CD14-positive monocyte (primary cell): ENCODE measurements at places on chromosomes 11 and 22. TPM values are rescaled to one million over a fixed set of nuclear protein-coding genes. Genes with fewer than 3 reads are reported as not detected.
A peak's percentile ranks its signal among the peaks of the same experiment; 100 is the strongest.

DNA sequence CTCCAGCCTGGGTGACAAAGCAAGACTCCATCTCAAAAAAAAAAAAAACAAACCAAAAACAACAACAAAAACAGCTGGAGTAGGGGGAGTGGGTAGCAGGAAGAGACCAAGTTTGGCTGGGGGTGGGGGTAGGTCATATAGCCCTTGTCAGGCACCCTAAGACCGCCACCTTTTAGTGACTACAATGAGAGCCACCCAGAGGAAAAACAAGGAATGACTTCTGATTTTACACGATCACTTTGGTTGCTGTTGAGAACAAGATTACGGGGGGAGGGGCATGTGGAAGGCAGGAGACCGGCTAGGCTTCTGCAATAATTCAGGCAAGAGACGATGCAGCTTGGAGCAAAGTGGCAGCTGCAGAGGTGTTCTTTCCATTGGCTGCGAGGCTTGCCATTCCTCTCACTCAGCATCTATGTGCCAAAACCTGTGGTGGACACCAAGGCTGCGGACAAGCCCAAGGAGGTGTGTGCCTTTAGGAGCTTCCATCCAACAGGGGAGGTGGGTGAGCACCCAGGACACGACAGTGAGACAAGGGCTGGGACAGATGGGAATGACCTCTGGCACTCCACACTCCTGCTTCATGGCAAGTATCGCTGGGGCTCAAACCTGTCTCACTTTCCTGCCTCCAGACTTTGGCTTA, 1.7 kb downstream of the RPS19BP1 start:
- no peaks in the 10 kb centered on the region for H3K27me3 ChIP-seq
- H3K4me1 ChIP-seq = peaks cover 63% of the 10 kb centered on the region
- H3K36me3 ChIP-seq = peaks cover 31% of the 10 kb centered on the region
- peak; percentile 29 for DNase-seq
- H3K27ac ChIP-seq = no peak overlapping the region

- no peaks in the 10 kb centered on the region for H3K27me3 ChIP-seq
- no peak for DNase-seq
- no peak overlapping the region for H3K27ac ChIP-seq
- no peaks in the 10 kb centered on the region for H3K4me1 ChIP-seq
- peaks cover 63% of the 10 kb centered on the region for H3K36me3 ChIP-seq
- H3K4me3 ChIP-seq = no peak overlapping the region
Observed at GRCh38 chr11:117279711-117280376, 11.3 kb upstream of the BACE1-AS start.

GRCh38 chr11:47361419-47361818, 8.9 kb upstream of the MYBPC3 start:
- H3K4me1 ChIP-seq = peaks cover 74% of the 10 kb centered on the region
- peak overlapping the region; percentile 71 for H3K27ac ChIP-seq
- no peak for DNase-seq
- H3K36me3 ChIP-seq = peaks cover 81% of the 10 kb centered on the region

TXN2 gene
- 140 TPM for polyA plus RNA-seq

DNA sequence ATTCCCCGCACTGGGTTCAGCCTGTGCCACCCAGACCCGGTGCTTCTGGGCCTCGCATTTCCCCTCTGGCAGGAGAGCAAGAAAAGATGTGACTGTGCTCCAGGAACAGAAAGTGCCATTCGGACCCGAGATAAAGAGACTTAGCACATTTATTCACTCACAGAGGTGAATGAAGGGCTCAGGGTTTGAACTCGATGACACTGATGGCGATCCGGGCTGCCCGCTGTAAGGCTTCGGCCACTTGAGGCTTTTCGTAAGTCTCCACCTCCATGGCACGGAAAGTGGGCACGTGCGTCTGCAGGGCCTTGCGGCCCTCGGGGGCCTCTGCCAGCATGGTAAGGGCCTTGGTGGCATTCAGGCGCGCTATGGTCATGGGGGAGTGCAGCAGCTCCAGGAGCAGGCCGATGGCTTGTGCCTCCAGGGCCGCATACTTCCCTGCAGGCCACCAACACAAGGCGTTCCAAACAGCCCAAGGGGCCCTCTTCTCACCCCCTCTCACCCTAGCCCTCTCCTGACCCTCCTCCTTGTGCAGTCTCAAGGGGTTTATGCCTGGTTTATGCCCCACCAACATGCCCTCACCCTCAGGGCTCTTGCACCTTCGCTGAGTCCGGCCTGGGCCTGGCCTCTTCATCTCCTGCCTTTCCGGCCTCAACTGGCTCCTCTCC, 10.9 kb upstream of the GNAZ start:
- no peaks in the 10 kb centered on the region for H3K36me3 ChIP-seq
- H3K4me1 ChIP-seq = no peaks in the 10 kb centered on the region
- H3K27ac ChIP-seq = no peak overlapping the region
- H3K27me3 ChIP-seq = no peaks in the 10 kb centered on the region

DNA sequence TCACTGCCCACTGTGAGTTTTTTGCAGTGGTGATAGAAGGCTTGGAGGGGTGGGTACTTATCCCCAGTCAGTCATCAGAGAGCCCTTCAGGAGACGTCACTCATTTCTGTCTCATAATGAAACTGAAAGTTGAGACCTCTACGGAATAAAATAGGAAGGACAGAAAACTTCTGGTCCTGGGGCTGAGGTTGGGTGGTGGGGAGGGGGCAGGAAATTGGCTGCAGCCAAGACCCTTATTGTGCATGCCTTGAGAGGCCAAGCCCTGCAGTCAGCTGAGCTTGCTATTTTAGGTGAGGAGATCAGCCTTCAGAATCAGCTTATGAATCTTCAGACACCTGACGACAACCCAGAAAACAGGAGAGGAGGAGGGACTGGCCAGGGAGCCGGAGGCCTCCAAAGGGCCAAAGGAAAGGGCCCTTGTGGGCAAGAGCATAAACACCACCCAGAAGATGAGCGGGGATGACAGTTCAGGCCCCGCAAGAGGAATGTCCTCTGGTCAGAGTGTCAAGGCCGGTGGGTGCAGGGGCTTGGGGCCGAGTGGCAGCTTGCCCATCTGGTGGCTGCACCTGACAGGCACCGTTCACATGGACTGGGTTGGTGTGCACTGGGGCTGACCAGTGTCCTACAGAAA, 17.9 kb upstream of the ADA2 start:
- no peaks in the 10 kb centered on the region for H3K36me3 ChIP-seq
- peaks cover 41% of the 10 kb centered on the region for H3K4me1 ChIP-seq
- H3K4me3 ChIP-seq = peak overlapping the region; percentile 65
- DNase-seq = peak; percentile 93

- H3K27ac ChIP-seq = no peak overlapping the region
- H3K36me3 ChIP-seq = no peaks in the 10 kb centered on the region
- no peaks in the 10 kb centered on the region for H3K4me1 ChIP-seq
- DNase-seq = no peak
Observed at GRCh38 chr11:130449310-130449990, 1.0 kb downstream of the ADAMTS15 start.

GRCh38 chr11:118321386-118322082, 17.0 kb downstream of the CD3E start:
- no peaks in the 10 kb centered on the region for H3K36me3 ChIP-seq
- no peak overlapping the region for H3K27ac ChIP-seq
- no peak overlapping the region for H3K4me3 ChIP-seq
- no peak for DNase-seq

DNA sequence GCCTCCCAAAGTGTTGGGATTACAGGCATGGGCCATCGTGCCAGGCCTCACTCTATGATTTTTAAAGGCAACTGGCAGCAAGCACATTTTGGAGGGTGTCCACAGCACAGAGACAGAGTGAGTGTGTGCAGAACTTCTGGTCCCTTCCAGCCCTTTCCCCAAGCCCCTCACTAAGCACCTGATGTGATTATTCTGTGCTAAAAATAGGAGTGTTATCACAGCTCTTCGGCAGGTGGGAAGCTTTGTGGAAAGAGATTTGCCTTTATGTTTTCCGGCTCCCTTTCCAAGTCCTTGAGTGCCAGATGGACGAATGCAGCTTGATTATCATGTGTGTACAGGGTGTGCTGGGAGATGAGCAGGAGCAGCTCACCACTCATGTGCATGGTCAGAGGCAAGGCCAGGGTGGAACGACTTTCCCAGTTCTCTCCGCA, 310.8 kb downstream of the DDX10 start:
- no peak for DNase-seq
- no peaks in the 10 kb centered on the region for H3K4me1 ChIP-seq
- H3K27ac ChIP-seq = no peak overlapping the region
- H3K4me3 ChIP-seq = no peak overlapping the region

DNA sequence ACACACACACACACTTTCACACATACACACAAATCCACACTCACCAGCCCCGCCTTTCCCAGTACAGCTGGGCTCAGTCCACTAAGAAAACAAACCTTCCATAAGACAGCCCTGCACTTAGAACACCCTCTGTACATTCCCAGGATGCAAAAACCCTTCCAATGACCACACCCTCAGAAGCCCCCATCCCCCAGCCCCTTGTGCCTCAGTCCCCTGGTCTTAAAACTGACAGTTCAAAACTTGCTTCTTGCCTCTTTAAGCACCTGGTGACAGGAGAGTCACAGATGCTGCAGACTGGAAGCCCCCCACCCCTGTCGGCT, 23.0 kb downstream of the APLNR start:
- H3K27me3 ChIP-seq = peaks cover 6% of the 10 kb centered on the region
- H3K36me3 ChIP-seq = no peaks in the 10 kb centered on the region
- H3K27ac ChIP-seq = no peak overlapping the region

CRYAB gene
- not detected for polyA plus RNA-seq

RFPL1 gene
- polyA plus RNA-seq = not detected in 2 replicates

DNA sequence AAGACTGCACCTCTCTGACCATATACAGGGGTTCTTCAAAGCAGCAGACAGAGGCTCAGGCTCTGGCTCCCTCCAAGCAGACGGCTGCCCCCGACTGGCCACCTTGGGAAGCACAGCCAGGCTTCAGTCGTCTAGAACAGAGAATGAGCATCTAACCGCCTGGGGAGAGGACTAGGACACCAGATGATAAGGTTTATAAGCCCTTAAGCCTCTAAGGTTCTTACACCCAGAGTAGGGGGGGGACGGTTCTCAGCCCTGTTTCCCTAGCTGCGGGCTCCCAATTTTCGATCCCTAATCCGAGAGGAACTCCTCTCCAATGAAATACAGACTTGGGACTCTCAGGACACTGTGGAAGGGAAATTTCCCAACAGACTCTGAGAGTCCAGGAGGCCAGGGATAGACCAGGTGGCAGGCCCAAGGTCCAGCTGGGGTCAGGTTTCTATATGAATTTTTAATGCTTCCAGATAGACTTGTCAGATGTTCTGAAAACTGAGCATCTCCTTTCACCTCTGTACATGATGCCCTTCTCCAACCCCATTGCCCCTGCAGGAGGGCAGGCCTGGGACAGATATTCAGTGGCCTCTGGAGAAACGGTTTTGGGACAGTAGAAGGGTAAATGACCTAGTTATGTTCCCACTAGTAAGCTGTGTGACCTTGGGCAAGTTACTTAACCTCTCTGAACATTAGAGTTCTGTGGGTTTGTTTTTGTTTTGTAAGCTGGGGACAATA, 20.2 kb downstream of the RTN4RL2 start:
- H3K36me3 ChIP-seq = no peaks in the 10 kb centered on the region
- H3K4me1 ChIP-seq = peaks cover 57% of the 10 kb centered on the region
- no peak overlapping the region for H3K4me3 ChIP-seq
- peaks cover 7% of the 10 kb centered on the region for H3K27me3 ChIP-seq
- peak; percentile 47 for DNase-seq
- H3K27ac ChIP-seq = no peak overlapping the region

DNA sequence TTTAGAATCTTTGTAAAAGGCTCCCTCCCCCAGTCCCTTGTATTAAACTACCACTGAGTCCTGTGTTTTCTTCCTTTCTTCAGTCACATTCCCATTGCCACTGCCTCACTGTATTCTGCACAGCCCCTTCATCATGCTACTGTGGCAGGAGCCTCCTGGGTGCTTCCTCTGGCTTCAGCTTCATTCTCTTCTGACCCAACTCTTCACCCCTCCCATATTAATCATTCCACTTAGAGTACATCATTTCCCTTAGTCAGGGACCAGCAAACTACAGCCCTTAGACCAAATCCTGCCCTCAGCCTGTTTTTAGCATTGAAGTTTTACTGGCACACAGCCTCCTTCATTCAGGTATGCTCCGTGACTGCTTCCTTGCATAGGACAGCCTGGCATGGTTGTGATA, 127.7 kb upstream of the MTNR1B start:
- no peaks in the 10 kb centered on the region for H3K36me3 ChIP-seq
- H3K4me1 ChIP-seq = no peaks in the 10 kb centered on the region
- H3K4me3 ChIP-seq = no peak overlapping the region
- no peak overlapping the region for H3K27ac ChIP-seq
- no peaks in the 10 kb centered on the region for H3K27me3 ChIP-seq

TYR gene
- not detected in 2 replicates for polyA plus RNA-seq

- H3K36me3 ChIP-seq = peaks cover 7% of the 10 kb centered on the region
- H3K4me1 ChIP-seq = peaks cover 15% of the 10 kb centered on the region
- H3K27ac ChIP-seq = no peak overlapping the region
Observed at GRCh38 chr11:7533199-7534041, 19.6 kb downstream of the PPFIBP2 start.

DNA sequence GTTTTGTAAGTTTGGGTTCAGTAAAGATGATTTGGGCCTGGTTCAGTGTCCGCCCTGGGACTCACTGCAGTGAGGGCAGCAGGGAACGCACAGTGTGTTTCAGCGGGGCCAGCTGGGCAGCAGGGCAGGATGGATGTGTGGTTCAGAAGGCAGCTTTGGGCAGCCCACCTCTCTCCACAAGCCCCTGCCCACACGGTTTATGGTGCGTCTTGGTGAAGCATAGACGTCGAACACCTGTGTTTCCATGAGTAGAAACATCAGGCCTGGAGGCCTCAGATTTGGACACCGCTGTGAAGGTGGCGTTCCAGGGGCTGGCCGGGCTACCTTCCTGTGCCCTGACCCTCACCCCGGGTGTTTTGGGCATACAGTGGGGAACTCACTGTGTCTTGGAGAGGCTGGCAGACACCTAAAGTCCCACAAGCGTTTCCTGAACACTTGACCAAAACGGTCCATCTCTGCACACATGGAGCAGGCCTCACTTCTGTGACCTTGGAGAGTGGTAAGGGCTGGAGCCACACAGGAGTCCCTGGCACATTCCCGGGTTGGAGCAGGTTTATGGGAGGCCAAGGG, 59.0 kb downstream of the ST14 start:
- no peaks in the 10 kb centered on the region for H3K4me1 ChIP-seq
- DNase-seq = no peak
- H3K27me3 ChIP-seq = no peaks in the 10 kb centered on the region
- H3K36me3 ChIP-seq = no peaks in the 10 kb centered on the region
- no peak overlapping the region for H3K27ac ChIP-seq
- no peak overlapping the region for H3K4me3 ChIP-seq

- H3K36me3 ChIP-seq = no peaks in the 10 kb centered on the region
- no peaks in the 10 kb centered on the region for H3K4me1 ChIP-seq
- no peak overlapping the region for H3K4me3 ChIP-seq
- no peak overlapping the region for H3K27ac ChIP-seq
- H3K27me3 ChIP-seq = no peaks in the 10 kb centered on the region
Observed at GRCh38 chr11:13917904-13918303, 44.6 kb upstream of the SPON1 start.

GRCh38 chr11:32566517-32566916, 17.1 kb upstream of the EIF3M start:
- H3K4me3 ChIP-seq = no peak overlapping the region
- no peaks in the 10 kb centered on the region for H3K36me3 ChIP-seq
- H3K4me1 ChIP-seq = no peaks in the 10 kb centered on the region
- H3K27me3 ChIP-seq = no peaks in the 10 kb centered on the region
- no peak for DNase-seq
